ENCODE measurements at places on chromosomes 13 and 19. TPM values are rescaled to one million over a fixed set of nuclear protein-coding genes. Genes with fewer than 3 reads are reported as not detected.

Gene PEAK3
- polyA plus RNA-seq: 0.84 TPM

DNA sequence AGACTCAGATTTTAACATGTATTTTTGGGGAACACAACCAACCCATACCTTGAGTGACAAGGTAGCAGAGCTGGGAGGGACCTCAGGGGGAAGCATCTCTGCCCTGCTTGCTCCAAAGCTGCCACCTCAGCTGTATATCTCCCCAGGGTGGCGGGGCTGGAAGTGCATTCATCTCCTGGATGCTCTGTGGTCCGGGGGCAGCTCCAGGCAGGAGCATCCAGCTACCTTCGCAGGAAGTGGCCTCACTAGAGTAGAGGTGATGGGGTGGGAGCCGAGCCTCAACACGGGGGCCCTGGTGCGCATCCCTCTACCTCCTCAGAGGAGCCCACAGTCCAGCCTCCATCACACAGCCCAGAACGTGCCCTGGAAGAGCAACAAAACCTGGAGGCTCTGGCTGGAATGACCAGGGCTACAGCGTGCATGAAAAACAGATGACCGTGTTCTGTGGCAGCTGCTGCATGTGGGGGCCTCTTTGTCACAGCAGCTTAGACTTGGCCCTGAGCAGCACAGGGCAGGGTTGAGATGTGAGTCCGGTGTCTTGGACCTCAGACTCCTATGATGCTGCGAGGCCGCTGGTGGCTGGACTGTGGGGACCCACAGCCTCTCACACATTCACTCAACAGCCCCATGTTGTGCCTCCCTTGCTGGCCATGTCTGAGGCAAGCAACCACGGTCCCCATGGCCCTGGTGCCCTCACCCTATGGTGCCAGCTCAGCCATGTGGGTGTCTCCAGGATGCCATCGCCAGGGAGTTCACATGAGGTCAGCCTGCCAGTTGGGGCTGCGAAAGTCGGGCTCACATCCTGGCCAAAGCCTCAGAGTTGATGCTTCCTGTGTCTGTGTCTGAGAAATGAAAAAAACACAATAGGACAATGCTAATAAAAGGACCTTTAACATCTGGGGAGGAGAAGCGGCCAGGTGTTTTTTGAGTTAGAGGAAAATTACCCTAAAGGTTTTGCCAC, 17.1 kb upstream of the GAS6 start:
- no peak for DNase-seq

DNA sequence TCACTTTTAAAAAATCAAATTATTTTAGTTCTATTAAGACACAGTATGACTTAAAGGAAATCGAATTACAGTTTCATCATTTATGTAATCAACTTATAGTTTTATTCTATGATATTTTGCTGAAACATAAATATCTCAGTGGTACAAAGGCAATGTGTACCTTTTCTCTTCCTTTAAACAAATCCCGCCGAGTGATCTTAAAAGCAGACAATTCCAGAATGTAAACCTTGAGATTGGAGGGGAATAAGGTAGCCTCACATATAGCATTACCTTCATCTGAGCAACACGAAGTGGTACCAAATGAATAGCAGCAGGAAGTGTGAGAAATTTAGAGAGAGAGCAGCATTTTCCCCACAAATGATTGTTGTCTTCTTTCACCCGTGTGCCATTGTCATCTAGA, 842.2 kb upstream of the GPC6 start:
- DNase-seq: no peak

Gene SCGB2B2
- polyA plus RNA-seq: 0.68 TPM

Gene PSMC4
- polyA plus RNA-seq: 73.6 TPM

DNA sequence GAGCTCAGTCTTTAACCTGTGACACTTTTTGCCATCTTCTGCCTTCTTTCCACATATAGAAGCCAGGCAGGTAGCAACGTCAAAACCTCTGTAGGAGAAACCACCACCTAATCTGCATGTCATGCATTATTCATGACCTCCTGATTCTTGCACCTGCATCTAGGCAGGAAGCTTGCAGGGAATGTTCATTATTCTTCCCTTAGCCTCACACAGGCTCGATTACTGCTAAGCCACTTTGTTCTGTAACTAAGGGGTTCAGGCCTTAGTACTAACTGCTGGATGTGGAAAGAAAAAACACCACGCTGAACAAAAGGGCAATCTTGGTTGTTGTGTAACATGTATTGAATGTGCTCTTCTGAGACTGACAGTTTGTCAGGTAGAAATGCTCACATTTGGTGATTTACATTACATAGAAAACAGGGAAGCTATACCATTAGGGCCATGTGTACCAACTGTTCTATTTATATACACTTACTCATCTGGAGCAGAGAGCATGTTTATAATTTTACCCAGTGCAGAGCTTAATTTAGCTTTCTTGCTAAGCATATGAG, 366.9 kb downstream of the KLF12 start:
- no peak for DNase-seq

- no peak for DNase-seq
These were observed 32.2 kb downstream of the DEDD2 start for GRCh38 chr19:42185277-42185676.

Gene ZNF491
- polyA plus RNA-seq: 2.2 TPM

All from right cardiac atrium (tissue), 5 donors.